ENCODE measurements at places on chromosomes 5 and 9.

GRCh38 chr9:88272986-88273385, 115.3 kb upstream of the SPIN1 start:
- no peak for DNase-seq

DNA sequence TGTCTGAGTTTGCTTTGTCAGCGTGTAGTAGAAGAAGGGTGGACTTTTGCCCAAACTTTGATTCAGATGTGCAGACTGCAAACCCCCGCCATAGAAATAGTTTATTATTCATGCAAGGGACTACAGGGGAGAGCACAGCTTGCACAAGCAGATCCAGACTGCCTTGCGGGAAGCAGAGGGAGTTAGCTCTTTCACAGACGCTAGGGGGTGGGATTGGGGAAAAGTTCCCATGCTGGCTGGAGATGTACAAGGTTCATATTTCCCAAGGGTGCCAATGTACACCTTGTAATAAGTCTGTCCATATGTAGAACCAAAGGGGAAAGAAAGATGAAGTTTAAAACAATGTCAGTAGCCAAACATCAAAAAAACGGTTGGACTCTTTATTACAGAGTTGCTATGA, 749.7 kb upstream of the COX7C start:
- peak; percentile 23 for DNase-seq

DNA sequence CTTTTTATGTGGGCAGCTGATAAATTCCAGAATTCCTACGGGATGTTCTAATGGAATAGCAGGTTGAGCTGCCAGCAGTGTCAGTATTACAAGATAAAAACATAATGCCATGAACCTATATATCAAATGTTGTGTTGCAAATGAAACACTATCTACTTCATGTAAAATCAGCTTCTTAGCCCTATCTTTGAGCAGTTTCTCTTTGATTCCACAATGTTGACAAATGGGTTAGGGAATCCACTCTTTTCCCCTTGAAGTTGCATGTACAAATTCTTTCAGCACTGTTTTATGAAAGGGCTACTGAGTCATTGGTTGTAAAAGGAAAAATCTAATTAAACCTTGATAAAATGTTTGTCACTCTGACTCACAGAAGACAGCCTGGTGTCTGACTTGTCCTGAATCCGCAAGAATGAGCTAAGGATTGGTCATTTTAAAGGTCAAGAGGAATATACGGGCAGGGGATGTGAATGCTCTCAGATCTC, 950.6 kb upstream of the NUDT12 start:
- no peak for DNase-seq

DNA sequence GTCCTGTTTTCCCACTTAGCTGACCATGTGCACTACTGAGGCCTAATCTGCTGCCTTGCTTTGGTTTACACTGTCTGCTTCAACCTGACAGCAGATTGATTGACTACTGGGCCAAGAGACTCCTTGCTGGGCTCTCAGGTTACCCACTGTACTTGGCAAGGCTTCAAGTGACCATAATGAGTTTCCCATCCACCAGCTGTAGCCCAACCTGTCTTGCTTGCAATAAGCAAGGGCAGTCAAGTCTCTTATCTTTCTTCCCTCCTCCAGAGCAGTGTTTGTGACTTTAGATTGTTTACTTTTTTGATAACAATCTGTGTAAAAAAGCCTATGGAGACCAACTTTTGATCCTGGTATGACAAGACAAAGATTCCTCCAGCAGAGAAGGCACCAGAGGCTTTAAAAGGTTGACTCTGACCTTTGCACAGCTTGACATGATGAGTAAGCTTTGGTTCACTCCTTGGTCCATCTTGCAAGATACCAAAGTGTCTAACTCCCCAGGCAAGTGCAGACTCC, 912.3 kb upstream of the SEMA6A start:
- no peak for DNase-seq

DNA sequence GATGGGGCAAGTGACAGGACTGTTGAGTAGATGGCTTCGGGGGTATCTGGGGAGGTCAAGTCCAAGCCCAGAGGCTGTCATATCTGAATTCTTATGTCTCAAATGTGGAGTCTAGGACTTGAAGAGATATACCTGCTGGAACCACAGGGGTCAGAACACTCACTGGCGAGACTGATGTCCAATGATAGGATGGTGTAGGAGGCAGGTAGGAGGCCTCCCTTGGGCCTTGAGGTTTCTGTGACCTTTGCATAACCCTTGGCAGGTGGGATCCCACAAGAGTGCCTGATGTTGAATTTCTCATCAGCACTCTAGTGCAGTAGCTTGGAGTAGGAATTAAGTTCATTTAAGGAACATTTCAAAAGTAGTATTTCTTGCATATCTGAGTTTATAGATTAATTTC, 2.8 kb downstream of the CCL21 start:
- no peak for DNase-seq

DNA sequence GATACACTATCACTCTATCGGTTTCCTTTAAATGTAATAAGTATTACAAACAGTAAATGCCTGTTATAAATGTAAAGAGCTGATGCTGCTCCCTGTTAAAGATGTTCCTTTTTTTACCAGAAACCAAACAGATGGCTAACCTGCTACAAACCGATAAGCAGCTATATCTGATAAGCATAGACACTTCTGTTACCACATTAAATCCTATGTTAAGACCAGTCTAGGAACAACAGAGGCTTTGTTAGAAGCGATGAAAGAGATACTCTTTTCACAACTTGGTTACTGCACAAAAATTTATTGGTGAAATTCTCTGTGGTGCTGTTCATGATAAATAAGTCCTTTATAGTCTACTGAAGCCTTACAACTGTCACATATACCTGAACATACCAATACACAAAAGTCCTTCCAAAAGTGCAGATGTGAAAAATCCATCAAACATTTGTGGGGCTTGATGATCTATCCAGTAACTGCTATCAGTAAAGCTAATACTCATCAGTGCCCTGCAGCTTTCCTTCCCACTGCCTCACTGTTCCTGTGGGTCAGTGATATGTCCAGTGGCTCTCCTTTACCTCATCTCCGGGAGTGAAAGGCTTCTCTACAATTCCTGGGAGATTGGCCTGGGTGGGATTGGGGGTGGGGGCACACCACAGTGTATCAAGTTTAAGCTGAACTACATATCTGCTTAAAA, 25.8 kb upstream of the PRXL2C start:
- DNase-seq, result no peak

DNA sequence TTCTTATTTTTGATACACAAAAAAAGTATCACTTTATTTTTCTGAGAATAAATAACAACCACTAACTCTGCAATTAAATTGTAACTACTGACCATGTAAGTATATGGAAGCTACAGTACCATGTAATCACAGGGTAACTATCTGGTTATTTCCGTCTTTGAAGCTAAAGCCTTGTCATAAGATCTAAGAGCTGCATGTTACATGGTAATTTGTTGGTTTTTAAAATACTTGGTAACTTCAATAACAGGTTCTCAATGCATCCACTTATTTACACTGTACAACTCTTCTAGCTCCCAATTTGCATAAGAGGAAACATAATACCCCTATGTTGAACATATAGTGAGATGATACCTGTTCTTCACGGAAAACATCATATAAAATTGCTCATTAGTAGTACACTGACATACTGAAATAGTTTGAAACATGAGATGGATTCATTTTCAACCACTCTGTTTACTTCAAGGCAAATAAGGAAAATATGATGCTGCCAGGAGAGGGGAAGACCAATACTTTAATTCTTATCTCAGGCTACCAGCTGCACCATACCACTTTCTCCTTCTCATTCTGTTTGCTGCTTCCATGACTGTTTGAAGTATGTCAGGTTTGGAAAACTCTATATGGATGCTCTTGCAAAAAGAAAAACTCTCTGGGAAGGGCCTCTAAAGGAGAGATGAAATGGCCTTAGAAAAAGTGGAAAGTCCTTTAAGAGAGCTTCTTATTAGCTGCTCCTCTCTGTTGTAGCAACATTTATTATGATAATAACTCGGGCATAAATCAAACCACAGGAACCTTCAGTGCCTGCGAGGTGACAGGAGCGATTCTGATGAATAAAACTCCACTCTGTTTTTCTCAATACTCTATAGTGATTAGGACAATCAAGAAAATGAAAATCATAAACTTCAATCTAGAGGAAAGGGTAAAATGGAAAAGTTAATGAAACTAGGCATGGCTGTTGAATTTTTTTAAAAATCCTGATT, 150.2 kb downstream of the KIAA0825 start:
- no peak for DNase-seq

DNA sequence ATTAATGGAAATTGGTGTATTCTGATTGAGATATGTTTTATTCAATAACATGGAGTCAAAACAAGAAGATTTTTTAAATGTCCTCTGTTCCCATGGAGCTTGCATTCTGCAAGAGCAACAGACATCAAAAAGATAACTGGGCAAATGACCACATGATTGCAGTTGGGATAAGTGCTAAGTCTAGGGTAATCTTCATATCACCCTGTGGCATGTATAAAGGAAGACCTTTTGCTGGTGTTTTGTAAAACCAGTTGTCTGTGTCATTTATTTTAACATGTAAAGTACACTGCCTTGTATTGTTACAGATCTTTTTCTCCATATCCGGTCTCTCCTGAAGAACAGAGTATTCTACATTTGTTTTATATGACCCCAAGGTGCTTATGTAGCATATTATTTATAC, 44.0 kb downstream of the PTCD2 start:
- DNase-seq, result no peak

- DNase-seq, result peak; percentile 84
Observed at GRCh38 chr9:17063535-17064135, 71.2 kb upstream of the CNTLN start.

GRCh38 chr9:130174025-130174424, 1.8 kb downstream of the NCS1 start:
- no peak for DNase-seq

GRCh38 chr5:2293906-2294305, 411.2 kb upstream of the IRX4 start:
- no peak for DNase-seq

DNA sequence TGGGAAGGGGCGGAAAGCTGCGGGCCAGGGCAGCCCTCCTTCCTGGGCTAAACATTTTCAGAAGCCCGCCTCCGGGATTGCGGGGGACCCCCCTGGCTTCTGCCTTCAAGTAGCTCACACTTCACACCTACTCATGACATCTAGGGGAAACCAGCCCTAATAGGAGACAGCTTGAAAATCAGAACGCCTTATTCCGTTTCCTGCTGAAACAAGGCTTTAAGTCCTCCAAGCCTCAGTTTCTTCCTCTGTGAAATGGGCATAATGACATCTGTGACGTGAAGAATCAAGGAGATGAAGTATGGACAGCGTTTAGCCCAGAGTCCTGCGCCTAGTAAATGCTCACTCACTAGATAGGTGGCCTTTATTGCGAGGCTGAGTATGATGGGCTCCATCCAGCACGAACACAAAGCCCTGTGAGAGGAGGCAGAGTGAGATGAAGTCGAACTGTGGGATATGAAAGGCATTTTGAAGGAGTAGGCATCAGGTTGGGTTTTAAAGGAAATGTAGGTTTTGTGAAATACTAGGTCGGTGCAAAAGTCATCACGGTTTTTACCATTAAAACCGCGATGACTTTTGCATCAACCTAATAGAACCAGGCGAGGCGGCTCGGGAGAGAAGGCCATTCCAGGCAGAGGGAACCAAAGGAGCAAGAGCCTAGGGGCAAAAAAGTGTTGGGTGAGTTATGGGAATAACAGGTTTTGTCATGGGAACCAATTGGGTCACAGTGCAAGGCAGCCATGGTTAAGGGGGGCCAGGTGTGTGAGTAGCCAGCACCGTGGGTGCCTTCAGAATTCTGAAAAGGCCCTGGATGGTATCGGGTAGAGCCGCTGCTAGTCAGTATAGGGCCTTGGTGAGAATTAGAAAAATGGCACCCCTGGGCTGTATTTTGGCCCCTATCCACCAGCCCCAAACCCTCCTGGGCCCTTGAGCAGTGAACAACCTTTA, 1.0 kb upstream of the TSC1 start:
- peak; percentile 80 for DNase-seq

DNA sequence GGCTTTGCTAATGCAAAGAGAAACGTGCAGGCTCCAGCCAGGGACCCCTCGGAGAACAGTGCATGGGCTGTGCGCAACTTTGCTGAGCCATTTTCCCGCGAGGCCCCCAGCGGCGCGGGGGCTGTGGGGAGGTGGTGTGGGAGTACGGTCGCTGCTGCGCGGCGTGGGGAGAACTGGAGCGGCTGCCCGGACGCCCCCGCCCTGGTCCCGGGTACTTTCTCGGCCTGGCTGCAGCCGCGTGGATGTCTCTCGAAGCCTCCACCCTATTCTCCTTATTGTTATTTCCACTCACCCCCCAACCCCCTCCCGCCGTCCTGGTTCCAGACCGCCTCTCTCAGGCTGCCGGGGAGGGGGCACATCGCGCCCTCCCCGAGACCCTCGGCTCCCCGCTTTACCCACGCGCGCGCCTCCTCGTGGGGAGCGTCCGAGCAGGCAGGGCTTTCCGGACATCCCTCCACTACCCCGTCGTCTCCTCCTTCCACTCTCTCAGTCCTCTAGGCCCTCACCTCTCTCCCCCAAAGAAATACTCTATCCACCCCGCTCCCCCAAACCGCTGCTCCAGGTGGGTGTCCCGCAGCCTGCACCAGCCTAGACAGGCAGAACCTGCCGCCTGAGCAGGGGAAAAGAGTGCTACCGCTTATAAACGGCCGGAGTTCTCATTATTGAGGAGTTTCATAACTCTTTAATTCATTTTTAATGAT, 68.6 kb upstream of the TBCA start:
- no peak for DNase-seq

DNA sequence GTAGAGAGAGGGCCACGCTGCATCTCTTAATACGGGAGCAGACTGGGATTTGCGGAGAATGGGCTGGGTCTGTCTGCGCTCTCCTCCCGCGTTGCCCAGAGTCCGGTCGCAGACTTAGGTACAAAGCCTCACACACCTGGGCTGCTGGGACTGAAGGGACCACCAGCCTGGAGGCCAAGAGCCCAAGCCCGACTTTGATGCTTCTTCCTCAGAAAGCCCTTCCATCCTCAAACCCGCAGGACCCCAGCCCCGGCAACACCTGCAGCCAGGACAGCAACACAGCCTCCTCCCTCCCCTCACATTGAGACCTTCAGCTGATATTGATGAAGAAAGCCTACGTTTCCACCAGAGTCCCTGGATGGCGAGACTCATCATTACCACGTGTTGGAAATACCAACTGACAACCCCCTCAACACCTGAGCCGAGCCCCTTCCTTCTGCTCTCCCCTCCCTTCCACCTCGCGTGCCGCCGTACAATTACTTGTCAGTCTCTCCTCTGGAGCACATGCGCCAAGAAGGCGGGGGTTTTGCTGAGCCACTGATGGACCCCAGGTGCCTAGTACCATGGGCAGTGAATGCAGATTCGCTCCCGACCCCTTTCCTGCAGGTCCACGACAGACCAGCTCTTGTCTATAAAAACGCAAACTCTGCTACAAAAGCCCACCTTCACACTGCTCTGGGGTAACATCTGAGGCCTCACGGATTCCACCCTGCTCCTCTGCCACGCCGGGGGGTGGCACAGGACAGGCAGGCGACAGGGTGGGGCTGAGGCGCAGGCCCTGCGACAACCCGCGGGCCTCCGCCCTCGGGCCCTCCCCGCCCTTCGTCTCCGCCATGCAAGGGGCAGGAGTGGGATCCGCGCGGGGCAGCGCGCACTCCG, 841 bp downstream of the ASB6 start:
- DNase-seq, result no peak

Measured in osteoblast (primary cell).